ENCODE measurements at places on chromosomes 6 and 20. TPM values are rescaled to one million over a fixed set of nuclear protein-coding genes. Genes with fewer than 3 reads are reported as not detected.

DNA sequence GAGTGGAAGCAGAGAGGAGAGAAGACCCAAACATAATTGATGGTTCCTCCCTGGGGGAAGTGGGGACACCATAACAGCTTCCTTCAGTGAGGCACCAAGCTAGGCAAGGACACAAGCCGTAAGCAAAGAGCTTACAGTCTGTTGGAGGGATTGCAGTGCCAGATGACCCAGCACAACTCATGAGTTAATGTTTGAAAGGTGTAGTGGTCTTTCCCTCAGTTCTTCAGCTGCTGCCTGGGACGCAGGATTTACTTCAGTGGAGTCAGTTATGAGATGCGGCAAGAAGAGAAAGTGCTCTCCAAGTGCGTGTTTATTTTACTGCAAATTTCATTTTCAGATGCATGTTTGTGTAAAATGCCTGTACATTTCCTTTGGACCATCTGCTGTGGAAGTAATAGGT lies 38.7 kb upstream of the SLC17A4 start:
- no peaks in the 10 kb centered on the region for H3K36me3 ChIP-seq
- H3K4me3 ChIP-seq: no peak overlapping the region
- no peaks in the 10 kb centered on the region for H3K27me3 ChIP-seq
- no peak overlapping the region for H3K27ac ChIP-seq
- no peak for DNase-seq

DNA sequence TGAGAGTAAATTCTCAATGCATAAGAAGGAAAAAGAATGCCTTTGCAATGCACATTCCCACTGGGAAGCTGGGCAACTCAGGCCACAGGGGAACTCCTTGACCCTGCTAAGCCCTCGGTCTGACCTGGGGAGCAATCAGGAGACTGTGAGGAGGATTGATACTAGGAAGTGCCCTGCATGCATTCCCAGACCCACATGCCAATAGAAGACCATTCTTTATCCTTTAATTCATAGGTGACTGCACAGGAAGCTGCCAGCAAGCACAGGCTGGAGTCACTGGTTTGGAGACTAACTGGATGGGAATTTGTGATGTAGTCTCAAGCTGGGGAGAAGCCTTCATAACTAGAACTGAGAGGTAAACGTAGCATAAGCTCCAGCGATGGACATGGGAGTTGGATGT lies 1012.7 kb downstream of the EYS start:
- no peak overlapping the region for H3K4me3 ChIP-seq
- no peak overlapping the region for H3K27ac ChIP-seq
- no peaks in the 10 kb centered on the region for H3K27me3 ChIP-seq
- H3K36me3 ChIP-seq: no peaks in the 10 kb centered on the region
- H3K4me1 ChIP-seq: no peaks in the 10 kb centered on the region
- DNase-seq: no peak

GRCh38 chr6:158916617-158917016 lies 83.4 kb downstream of the RSPH3 start:
- no peaks in the 10 kb centered on the region for H3K4me1 ChIP-seq
- H3K27me3 ChIP-seq: no peaks in the 10 kb centered on the region
- no peak overlapping the region for H3K4me3 ChIP-seq
- no peak overlapping the region for H3K27ac ChIP-seq
- DNase-seq: no peak

- H3K27ac ChIP-seq: no peak overlapping the region
- H3K36me3 ChIP-seq: no peaks in the 10 kb centered on the region
- no peak overlapping the region for H3K4me3 ChIP-seq
- H3K27me3 ChIP-seq: no peaks in the 10 kb centered on the region
Measured at GRCh38 chr6:55011034-55011433, 163.3 kb upstream of the HCRTR2 start.

GRCh38 chr6:18044108-18044783 lies 56.8 kb upstream of the KIF13A start:
- no peaks in the 10 kb centered on the region for H3K27me3 ChIP-seq
- no peaks in the 10 kb centered on the region for H3K4me1 ChIP-seq
- H3K4me3 ChIP-seq: no peak overlapping the region
- DNase-seq: no peak
- no peaks in the 10 kb centered on the region for H3K36me3 ChIP-seq

GRCh38 chr20:49450281-49450721 lies 32.2 kb downstream of the KCNB1 start:
- no peaks in the 10 kb centered on the region for H3K27me3 ChIP-seq
- peaks cover 12% of the 10 kb centered on the region for H3K4me1 ChIP-seq
- H3K4me3 ChIP-seq: no peak overlapping the region
- DNase-seq: no peak
- H3K36me3 ChIP-seq: no peaks in the 10 kb centered on the region

DNA sequence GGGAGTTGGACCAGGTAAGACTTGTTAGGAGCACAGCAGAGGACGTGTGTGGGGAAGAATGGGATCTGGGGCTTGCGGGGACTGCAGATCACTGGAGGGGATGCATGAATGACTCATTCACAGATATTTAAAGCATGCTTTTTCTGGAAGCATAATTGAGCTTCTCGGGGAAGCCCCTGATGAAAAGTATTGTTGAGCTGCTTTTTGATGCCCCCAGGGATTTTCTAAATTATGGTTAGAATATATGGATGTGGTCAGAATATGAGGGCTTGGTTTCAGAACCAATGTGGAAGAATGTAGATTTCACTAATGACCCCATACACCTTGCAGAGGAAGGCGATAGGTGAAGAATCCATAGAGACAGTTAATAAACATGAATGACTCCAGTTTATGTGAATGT lies 36.1 kb downstream of the GMPR start:
- H3K4me1 ChIP-seq: no peaks in the 10 kb centered on the region
- no peak for DNase-seq
- no peaks in the 10 kb centered on the region for H3K36me3 ChIP-seq
- no peak overlapping the region for H3K27ac ChIP-seq

Gene EFCAB8
- 0.25 TPM for total RNA-seq

Gene TFAP2D
- total RNA-seq: not detected

Gene SRMS
- not detected for total RNA-seq

Gene HEY2
- total RNA-seq: 1.4 TPM

Measured in liver (tissue), 10 donors.